Foreskin keratinocyte (primary cell): ENCODE measurements at places on chromosomes 7 and 10. TPM values are rescaled to one million over a fixed set of nuclear protein-coding genes. Genes with fewer than 3 reads are reported as not detected.

The STRA8 gene
- not detected in 2 replicates for total RNA-seq

- no peak for DNase-seq
These were observed 1101.7 kb upstream of the GHITM start for GRCh38 chr10:83037653-83038052.

DNA sequence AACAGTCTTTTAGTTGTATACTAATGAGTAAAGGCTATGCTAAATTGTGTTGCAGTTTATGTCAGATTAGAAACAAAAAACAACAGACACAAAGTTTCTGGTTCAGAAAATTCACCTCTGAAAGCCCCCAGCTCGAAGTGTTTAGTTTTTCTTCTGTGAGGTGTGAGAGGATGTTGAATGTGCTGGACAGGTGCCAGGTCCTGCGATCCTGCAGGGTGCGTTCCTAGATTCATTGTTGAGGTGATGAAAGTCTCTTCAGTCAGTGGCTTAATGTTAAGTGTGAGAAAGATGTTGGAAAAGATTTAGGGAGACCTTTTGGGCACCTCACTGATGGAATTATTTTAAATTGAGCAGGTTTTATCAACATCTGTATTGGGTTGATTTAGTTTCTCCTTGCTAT, 287.3 kb downstream of the SDK1 start:
- peak; percentile 7 for DNase-seq

- peak; percentile 6 for DNase-seq
These were observed 175.1 kb upstream of the HDAC9 start for GRCh38 chr7:18320422-18320821.

The NPY4R gene
- 0.14 and 0.17 TPM in 2 replicates for total RNA-seq

DNA sequence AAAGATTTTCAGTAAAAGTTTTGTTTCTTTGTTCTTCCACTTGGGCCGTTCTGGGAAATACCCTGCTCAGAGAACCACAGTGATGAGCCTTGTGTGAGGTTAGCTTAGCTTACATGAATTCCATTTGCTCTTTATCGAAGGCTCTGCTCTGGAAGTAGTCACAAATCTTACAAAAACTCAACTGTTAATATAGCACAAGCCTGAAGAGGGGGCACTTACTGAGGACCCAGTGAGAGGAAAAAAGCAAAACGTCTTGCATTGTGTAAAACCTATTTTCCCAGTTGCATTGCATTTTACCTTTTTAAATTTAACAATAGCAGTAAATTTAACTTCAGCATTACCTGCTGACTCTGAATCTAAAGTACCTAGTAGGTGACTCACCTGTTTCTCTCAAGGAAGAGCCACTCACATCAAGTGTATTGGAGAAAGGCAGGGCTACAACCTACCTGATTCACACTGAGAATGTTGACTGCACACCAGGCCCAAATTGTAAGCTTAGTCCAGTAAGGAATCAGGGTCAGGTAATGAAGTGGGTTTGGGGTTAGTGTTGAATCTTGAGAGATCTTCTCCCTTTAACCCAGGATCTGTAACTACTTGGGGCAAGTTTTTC, 42.3 kb downstream of the PPP1R17 start:
- peak; percentile 36 for DNase-seq

GRCh38 chr7:10192074-10192473, 781.6 kb upstream of the PHF14 start:
- DNase-seq: no peak

The FAM204A gene
- total RNA-seq: 76.5 and 84.3 TPM in 2 replicates

The VAX1 gene
- total RNA-seq: 0.04 and 0.14 TPM in 2 replicates

DNA sequence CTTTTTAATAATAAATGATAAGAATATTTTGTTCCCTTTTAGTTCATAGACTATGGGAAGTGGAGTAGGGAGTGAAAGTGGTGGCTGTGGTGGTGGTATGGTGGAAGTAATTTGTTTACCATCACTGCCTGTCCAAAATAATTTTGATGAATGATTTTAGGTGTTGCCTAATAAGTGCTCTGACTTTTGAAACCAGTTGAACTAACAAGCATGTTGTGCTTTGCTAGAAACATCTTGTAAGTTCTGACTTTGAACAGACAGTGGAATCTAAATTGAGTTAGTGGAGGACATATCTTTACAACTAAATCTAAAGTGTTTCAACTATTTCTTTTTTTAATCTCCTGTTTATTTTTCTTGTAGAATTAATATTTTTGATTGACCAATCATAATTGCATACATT, 49.7 kb downstream of the ZEB1 start:
- DNase-seq: no peak

- no peak for DNase-seq
These were observed 102.5 kb upstream of the SAMD8 start for GRCh38 chr10:75008952-75009351.

The LRRTM3 gene
- total RNA-seq: not detected in 2 replicates
